Caki2 (cell line): ENCODE measurements at places on chromosomes 3 and 15. TPM values are rescaled to one million over a fixed set of nuclear protein-coding genes. Genes with fewer than 3 reads are reported as not detected.

GRCh38 chr3:71395927-71396695 is 187.4 kb downstream of the FOXP1 start:
- no peak for DNase-seq

- DNase-seq: no peak
Measured at GRCh38 chr15:63104727-63105126, 16.9 kb upstream of the LACTB start.

- no peak for DNase-seq
Measured at GRCh38 chr3:106329521-106329920, 460.7 kb upstream of the CBLB start.

DNA sequence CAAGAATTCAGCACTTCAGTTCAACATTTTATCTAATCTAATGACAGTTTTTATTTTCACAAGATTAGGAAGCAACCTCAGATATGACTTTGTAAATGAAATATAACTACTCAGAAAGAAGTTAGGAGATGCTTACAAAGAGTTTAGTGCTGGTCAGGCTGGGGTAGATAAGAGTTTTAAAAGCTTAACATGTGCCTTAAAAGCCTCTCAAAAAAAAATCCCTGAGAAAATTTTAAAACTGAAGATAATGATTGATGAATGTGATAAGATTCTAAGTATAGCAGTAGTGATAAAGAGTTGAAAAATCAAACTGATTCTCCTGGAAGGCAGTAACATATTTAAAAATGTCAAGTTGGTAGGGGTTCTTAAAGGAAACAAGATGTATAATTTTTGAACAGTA is 478.2 kb downstream of the NLGN1 start:
- DNase-seq: no peak

The AVEN gene
- 14.2 and 23.8 TPM in 2 replicates for total RNA-seq

- no peak for DNase-seq
Measured at GRCh38 chr15:19944261-19944888, 597.2 kb downstream of the GOLGA6L6 start.

DNA sequence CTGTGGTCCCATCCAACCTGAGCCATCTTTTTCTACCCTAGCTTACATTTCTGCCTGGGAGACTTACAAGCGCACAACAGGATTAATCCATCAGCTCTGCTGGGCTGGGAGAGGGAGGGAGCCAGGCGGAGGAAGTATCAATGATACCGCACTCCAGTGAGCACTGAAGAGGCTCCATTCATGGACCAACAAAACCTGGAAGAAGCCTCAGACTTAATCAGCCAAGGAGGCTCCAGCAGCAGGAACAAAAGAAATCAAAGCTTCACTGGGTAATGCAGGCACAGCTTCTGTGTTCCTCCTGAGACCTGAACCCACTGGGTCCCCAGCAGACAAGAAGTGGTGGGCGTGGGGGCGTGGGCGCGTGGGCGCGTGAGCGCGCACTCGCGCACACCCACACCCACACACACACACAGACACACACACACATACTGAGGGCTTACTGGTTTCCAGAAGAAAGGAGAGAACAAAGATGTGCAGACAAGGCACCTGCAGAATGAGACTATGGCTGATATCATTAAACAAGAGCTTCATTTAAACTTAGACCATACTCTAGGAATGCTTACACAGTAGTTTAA is 87.0 kb upstream of the BOC start:
- DNase-seq: no peak

GRCh38 chr3:99388780-99389179 is 249.6 kb upstream of the COL8A1 start:
- DNase-seq: no peak

DNA sequence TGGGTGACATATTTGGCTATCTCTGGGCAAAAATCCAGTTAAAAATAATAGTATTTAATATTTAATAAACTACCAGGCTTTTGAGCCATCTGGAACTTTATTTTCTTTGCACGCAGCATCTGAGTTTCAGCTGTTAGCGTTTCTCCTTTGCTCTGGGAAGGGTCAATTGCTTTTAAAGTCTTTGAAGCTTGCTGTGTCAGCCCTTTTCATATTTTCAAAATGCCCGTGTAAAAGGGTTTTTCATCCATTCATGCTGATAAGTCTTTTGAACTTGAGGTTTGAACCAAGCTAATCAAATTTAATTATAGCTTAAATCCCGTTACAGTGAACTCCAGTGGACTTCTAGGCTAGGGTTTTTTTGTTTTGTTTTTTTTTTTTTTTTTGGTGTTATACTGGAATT is 79.1 kb downstream of the SLC25A26 start:
- no peak for DNase-seq

GRCh38 chr3:13411186-13411860 is 8.8 kb downstream of the NUP210 start:
- DNase-seq: no peak

- DNase-seq: no peak
Measured at GRCh38 chr3:51908026-51908425, 4.9 kb upstream of the IQCF1 start.

GRCh38 chr3:171249245-171249644 is 211.0 kb downstream of the TNIK start:
- no peak for DNase-seq

- DNase-seq: no peak
Measured at GRCh38 chr3:19576343-19576742, 357.7 kb downstream of the EFHB start.

DNA sequence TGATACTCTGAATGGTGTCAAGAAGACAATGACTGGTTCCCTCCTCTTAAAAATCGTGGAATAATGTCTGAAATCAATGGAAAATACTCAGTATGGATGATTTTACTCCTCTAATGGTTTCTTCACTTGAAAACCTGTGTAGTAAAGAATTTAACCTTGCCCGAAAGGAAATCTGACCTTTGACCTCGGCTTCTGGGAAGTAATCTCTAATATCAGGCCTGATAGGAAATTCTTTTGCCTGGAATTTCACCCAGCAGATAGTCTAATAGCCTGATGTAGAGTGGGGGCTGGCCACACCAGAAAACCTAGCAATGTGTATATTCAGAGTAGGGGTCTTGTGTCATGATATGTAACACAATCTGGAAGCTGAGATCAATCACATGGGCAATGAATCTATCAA is 91.5 kb upstream of the GOLIM4 start:
- no peak for DNase-seq

GRCh38 chr3:152050903-152051302 is 177.5 kb downstream of the SUCNR1 start:
- no peak for DNase-seq

- no peak for DNase-seq
Measured at GRCh38 chr3:76954412-76954811, 85.5 kb upstream of the ROBO2 start.

DNA sequence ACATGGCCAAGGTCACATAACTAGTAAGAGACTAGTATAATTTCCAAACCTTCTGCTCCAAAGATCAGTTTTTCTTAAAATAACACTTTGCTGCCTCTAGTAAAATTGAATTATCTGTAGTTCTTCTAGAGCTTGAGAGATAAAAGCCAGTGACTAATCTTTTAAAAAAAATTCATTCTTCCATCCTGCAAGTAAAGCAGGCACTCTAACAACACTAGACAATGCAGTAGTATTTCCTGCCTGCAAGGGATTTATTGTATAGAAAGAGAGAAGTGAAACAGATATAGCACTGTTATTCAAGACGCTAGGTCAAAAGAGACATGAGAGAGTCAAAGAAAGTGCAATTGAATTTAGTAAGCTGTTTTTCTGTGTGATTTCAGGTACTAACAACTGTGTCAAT is 159.5 kb upstream of the TBC1D5 start:
- DNase-seq: no peak

The CFAP100 gene
- total RNA-seq: not detected in 2 replicates

DNA sequence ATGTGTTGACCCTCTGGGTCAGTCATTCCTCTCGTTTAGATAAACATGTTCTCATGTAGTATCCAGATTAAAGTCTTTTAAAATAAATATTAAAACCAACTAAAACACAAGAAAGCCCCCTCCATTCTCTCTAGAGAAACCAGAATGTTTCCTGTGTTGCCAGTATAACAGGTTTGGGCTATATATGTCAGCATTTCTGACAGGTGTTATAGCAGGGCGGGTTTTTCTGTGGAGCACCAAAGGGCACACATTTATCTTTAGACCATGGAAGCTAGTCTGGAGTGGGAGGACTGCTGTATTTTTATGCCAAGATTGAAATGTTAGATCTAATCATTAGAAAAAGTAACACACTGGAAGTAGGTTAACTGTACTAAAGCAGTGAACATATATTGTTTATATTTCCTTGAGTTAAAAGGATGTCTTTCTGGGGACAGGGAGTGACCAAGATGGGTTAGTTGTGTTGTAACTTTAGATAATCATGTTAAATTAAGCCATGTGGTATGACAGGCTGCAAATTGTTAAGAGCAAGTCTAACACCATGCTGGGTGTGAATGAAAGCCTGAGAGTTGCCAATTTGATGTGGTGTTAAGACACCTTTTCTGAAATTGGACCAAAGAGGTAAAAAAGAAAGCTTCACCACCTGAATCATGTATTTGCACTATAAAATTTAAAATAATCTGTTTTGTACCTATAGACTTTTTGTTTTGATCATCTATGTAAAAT is 15.6 kb downstream of the KCTD6 start:
- no peak for DNase-seq

The SH2D7 gene
- not detected in 2 replicates for total RNA-seq

GRCh38 chr15:47434596-47434995 is 282.7 kb upstream of the SEMA6D start:
- DNase-seq: no peak

The ACTRT3 gene
- total RNA-seq: 0.34 and 0.81 TPM in 2 replicates

The HOMER2 gene
- 22.1 and 34.2 TPM in 2 replicates for total RNA-seq

DNA sequence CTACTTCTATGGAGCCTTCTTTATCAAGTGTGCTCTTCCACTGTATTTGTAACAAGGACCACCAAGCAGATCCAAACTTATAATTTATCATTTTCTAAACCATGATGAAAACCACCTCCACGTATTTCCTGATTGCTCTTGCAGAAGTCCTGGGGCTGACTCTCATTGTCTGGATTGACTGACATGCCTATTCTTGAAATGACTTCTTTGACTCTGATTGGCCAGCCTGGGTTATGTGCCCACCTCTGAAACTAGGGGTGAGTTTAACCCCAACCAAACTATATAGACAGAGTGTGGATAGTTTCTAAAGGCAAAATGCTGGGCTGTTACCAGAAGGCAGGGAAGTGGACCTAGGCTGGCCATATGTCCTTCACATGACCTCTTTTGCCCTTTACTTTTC is 12.7 kb downstream of the TMPRSS7 start:
- DNase-seq: no peak

DNA sequence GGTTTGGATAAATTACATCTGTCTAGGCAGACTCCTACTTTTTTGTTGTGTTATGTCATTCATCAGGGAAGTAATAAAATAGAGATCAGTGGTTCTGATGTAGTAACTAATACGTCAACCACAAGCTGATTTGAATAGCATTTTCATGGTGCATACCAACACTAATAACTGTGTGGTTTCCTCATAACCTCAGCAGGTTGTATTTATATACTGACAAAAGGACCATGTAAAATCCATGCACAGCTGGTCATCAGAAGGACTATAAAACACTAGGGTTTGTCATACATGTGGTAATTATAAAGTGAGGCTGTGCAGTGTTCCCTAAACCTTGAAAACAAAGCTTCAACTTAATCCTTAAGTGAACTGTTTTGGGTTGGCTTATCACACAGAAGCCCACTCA is 216.8 kb upstream of the RBMS3 start:
- peak; percentile 43 for DNase-seq

DNA sequence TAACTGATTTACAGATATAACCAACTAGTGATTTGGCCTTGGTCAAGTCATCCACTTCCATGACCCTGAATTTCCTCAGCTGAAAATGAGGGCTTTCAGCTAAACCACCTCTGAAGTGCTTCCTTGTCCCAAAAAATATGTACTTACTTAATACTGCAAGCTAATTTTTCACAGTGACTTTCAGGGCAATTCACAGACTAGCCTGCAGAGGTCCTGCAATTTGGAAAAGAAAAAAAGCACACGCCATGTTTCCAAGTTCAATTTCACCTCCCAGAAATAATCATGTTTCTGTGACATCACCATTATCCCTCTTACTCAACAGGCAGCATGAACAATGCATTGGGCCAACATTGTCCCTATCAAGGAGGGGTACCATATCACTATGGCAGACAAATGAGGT is 218.2 kb downstream of the SHOX2 start:
- DNase-seq: no peak

The MYL3 gene
- not detected in 2 replicates for total RNA-seq

The ZNF80 gene
- not detected in 2 replicates for total RNA-seq

DNA sequence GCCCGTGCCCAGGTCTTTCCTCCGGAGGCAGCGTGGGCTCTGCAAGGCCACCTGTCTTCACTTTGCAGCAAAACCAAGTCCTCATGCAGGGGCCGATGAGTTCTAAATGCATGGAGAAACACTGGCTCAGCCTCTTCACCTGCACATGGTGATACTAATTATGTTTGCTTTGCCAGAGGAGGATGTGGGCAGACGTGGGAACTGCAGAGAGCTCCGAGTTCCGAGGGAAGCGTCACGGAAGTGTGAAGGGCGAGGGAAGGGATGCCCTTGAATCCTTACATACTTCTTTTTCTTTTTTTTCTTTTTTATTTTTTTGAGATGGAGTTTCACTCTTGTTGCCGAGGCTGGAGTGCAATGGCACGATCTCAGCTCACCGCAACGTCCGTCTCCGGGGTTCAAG is 74.8 kb downstream of the GABRG3 start:
- DNase-seq: no peak

The ANKRD63 gene
- total RNA-seq: not detected in 2 replicates

DNA sequence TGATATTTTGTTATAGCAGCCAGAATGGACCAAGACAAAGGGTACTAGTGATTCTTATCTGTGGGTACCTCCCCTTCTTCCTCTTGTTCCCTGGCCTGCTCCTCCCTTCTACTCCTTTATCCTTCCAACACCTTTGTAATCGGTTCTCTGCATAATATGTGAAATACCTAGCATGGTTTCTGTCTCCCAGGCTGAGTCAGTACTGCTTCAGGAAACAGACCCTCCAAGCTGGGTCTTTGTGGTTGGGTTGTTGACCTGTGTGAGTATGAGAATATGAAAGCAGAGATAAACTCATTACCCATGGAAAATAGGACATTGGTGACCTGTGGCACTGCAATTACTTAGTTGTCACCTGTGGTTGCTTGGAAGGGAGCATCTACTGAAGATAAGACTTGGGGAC is 69.3 kb upstream of the KLF13 start:
- DNase-seq: no peak

The MAP2K5 gene
- total RNA-seq: 1.7 and 5.4 TPM in 2 replicates

DNA sequence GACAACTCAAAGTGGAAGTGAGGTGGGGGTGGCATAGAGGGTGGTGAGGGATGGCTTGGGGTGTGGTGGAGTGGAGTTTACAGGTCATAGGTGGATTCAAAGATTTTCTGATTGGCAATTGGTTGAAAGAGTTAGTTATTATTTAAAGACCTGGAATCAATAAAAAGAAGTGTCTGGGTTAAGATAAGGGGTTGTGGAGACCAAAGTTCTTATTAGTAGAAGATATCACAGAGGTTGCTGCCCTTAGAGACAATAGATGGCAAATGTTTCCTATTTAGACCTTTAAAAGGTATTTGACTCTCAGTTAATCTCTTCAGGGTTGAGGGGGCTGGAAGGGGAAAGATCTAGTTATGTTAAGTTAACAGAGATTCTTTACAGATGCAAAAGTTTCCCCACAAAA is 412.3 kb upstream of the TBL1XR1 start:
- no peak for DNase-seq

The KBTBD13 gene
- not detected in 2 replicates for total RNA-seq
